NCI-H460 (cell line): ENCODE measurements at places on chromosomes 12 and 14.
A peak's percentile ranks its signal among the peaks of the same experiment; 100 is the strongest.

DNA sequence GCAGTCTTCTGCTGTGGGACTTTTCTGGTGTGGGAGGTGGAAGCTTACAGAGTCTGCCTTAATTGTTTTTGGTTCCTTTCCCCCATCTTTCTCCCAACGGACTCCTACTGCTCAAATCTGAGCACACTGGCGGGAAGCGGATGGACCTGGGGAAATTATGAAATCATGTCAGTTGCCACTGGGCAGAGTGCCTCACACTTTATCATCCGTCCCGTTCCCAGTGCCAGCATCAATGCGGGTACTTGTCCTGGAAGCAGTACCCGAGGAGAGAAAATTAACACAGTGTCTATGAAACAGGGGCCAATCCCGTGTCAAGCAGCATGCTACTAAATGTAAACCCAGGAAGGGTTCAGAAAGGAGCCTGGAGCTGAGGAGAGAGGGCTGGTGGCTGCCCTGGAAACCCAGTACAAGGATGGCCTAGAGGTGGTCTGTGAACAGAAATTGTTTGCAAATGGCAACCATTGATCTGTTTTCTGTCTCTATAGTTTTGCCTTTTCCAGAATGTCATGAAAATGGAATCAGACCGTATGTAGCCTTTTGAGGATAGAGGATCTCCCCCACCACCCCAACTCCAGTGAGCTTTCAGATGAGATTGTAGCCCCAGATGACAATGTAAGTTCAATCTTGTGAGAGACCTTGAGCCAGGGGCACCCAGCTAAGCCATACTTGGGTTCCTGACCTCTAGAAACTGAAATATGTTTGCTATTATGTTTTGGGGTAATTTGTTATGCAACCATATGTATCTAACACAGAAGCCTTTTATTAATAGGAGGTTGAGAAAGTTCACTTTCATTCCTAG lies 908 bp upstream of the CDKL1 start:
- peak; percentile 21 for DNase-seq

GRCh38 chr14:21071225-21072030 lies 1.3 kb downstream of the ARHGEF40 start:
- no peak for DNase-seq

- DNase-seq, result no peak
Observed at GRCh38 chr12:72521326-72521725, 249.2 kb downstream of the TRHDE start.

DNA sequence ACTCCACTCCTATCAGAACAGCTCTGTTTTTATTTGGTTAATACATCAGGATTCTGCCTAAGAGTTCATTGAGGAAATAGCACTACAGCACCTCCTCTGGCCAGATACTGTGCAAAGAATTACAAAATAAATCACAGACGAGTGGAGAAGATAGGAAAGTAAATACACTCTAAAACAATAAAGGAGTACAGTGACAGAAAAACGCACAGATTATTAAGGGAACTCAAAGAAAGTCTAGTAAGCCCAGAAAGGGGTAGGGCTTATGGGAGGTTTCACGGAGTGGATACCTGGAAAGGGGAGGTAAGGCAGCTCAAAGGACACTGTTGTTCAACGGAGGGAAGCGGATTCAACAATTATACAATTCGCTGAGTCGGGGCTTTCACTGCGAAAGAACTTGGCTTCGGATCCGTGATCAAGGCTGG lies 5.5 kb downstream of the OR10AD1 start:
- DNase-seq, result peak; percentile 52

- DNase-seq, result peak; percentile 4
Observed at GRCh38 chr14:20413744-20414082, 412 bp upstream of the TEP1 start.

- no peak for DNase-seq
Observed at GRCh38 chr12:25992026-25992782, 33.7 kb downstream of the RASSF8 start.

- DNase-seq, result no peak
Observed at GRCh38 chr12:120264904-120265472, 542 bp downstream of the PXN start.

- peak; percentile 24 for DNase-seq
Observed at GRCh38 chr12:92208613-92209121, 63.0 kb upstream of the BTG1 start.

DNA sequence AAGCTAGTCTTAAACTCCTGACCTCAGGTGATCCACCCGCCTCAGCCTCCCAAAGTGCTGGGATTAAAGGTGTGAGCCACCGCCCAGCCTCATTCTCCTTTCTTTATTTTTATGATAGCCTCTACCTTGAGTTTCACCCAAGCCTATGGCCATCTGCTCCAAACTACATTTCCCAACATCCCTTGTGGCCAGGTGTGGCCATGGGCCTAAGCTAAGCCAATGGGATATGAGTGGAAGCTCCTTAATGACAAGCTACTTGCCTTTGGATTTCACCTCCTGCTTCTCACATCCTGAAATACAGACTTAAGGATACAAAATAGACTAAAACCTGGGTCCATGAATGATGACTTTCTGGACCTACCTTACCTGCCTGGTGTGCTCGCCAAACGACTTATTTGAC lies 46.2 kb downstream of the DPF3 start:
- no peak for DNase-seq
